Esophagus squamous epithelium (tissue), 5 donors: ENCODE measurements at places on chromosomes 2 and 18. TPM values are rescaled to one million over a fixed set of nuclear protein-coding genes. Genes with fewer than 3 reads are reported as not detected.

GRCh38 chr2:174158003-174158402 is 90.3 kb downstream of the OLA1 start:
- H3K27ac ChIP-seq, result no peak overlapping the region
- no peaks in the 10 kb centered on the region for H3K4me1 ChIP-seq
- H3K36me3 ChIP-seq, result no peaks in the 10 kb centered on the region
- no peaks in the 10 kb centered on the region for H3K27me3 ChIP-seq
- no peak for DNase-seq

DNA sequence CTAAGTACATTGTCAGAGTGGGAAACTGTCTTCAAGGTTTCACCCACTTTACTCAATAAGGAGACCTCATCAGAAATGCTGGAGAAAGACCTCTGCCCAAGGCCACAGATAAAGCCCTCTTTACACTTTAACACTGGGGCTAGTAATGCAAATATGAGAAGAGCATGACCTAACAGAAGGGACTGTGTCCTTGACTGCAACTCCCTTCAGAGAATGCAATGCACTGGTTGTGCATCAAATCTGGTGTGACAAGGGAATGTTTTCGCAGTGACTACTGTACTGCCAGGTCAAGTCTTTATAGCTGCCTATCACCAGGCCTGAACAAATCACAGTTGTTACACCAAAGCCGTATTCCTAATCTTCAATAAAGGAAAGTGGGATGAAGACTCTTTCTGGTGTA is 28.6 kb downstream of the CDH19 start:
- DNase-seq, result no peak
- H3K36me3 ChIP-seq, result no peaks in the 10 kb centered on the region
- no peaks in the 10 kb centered on the region for H3K27me3 ChIP-seq
- no peaks in the 10 kb centered on the region for H3K4me1 ChIP-seq

DNA sequence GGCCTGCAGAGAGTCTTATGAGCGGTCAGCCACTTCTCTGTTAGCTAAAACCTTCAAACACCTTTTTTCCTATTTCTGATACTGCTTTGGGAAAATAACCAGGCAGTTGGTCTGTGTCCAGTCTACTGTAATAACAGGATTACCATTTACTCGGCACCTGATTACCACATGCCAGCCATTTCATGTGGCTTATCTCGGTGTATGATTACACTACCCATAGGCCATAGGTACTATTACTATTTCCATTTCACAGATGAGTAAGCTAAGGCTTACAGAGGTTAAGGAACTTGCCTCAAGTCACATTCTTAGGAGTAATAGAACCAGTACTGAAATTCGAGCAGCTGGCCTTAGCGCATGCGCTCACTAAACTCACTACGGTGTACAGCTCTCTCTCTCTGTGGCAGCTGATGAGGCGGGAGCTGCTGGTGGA is 147.2 kb upstream of the L3MBTL4 start:
- no peak overlapping the region for H3K27ac ChIP-seq
- no peak for DNase-seq
- H3K36me3 ChIP-seq, result no peaks in the 10 kb centered on the region

DNA sequence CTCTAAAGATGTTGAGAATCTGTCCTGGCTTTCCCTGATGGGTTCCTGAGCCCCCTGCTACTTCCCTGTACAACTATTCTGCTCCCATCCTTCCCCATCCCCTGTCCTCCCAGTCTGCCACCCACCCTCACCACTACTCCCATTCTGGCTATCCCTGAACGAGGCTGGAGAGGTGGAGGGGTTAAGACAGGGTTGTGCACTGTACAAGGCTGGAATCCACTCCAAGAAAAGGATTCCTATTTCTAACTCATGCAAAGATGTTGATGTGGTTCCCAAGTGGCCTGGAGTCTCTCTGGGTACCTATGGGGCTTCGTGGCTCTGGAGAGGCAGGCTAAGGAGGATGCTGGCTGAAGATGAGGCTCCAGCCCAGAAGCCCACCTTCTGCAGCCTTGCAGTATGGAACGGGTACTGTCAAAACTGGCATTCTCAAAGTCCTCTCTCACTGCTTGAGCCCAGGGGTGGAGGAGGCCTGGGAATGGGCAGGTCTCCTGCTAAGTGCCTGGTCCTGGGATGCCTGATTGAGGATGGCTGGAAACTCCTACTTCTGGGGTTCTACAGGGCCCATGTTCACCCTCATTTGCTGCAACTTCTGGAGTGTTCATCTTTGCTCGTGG is 1.3 kb upstream of the FEV start:
- H3K4me1 ChIP-seq, result peaks cover 22% of the 10 kb centered on the region
- H3K27ac ChIP-seq, result no peak overlapping the region
- H3K27me3 ChIP-seq, result peaks cover 80% of the 10 kb centered on the region
- no peaks in the 10 kb centered on the region for H3K36me3 ChIP-seq

DNA sequence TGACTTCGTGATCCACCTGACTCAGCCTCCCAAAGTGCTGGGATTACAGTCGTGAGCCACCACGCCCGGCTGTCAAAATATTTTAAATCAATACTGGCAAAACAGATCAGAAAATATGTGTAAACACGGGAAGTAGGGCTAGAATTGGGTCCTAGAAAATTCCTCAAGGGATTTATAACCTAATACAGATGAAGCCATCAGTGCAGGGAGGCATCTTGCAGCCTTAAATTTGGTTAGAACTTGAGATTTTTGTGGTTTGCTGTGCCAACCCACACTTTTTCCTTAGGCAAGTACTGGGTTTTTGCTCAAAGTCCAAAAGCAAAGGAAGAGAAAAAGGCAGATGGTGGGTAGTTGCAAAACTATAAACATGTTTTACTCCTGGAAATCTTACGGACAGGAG is 33.7 kb upstream of the NFE2L2 start:
- no peaks in the 10 kb centered on the region for H3K27me3 ChIP-seq
- no peak for DNase-seq
- H3K4me3 ChIP-seq, result no peak overlapping the region
- H3K36me3 ChIP-seq, result no peaks in the 10 kb centered on the region
- peaks cover 8% of the 10 kb centered on the region for H3K4me1 ChIP-seq

DNA sequence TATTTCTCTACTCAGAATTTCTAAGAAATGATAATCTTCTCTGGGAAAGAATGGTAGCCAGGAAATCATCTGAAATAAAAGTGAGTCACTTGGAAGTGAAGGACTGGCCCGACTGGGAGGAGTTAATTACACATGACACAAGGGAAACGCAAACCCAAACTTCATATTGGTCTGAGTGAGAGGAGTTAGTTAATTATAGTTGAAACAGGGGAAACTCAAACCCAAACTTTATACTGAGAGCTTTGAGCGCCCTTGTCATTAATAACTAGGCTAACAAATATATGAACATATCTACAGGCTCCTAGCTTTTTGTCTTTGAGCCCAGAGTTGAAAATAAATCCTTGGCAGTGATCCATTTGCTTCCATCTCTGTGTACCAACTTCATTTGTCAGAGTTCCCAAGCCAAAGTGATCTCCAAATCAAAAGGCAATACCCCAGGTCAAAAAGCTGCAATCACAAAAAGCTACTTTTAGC is 187.8 kb upstream of the COL3A1 start:
- DNase-seq, result no peak
- peak overlapping the region; percentile 3 for H3K4me3 ChIP-seq

GRCh38 chr2:5691985-5692529 is at the start of gene SOX11:
SOX11 (plus strand) TSS chr2:5692384; CDS start chr2:5692722, 338 bp downstream.
- H3K4me1 ChIP-seq, result peaks cover 50% of the 10 kb centered on the region
- no peaks in the 10 kb centered on the region for H3K36me3 ChIP-seq
- H3K27ac ChIP-seq, result no peak within 1 kb of the TSS
- no peak for DNase-seq
- H3K27me3 ChIP-seq, result peaks cover 41% of the 10 kb centered on the region

- H3K4me1 ChIP-seq, result no peaks in the 10 kb centered on the region
- H3K27me3 ChIP-seq, result no peaks in the 10 kb centered on the region
- H3K36me3 ChIP-seq, result no peaks in the 10 kb centered on the region
- H3K27ac ChIP-seq, result no peak overlapping the region
- no peak for DNase-seq
- no peak overlapping the region for H3K4me3 ChIP-seq
Observed at GRCh38 chr18:54806526-54806925, 21.8 kb upstream of the RAB27B start.

GRCh38 chr2:170770008-170770605 is at the start of gene ERICH2:
ERICH2 (plus strand) TSS chr2:170770378; CDS start chr2:170770682, 304 bp downstream.
- no peak for DNase-seq
- no peaks in the 10 kb centered on the region for H3K36me3 ChIP-seq
- no peaks in the 10 kb centered on the region for H3K27me3 ChIP-seq
- peak within 1 kb of the TSS; percentile 34 for H3K4me3 ChIP-seq

DNA sequence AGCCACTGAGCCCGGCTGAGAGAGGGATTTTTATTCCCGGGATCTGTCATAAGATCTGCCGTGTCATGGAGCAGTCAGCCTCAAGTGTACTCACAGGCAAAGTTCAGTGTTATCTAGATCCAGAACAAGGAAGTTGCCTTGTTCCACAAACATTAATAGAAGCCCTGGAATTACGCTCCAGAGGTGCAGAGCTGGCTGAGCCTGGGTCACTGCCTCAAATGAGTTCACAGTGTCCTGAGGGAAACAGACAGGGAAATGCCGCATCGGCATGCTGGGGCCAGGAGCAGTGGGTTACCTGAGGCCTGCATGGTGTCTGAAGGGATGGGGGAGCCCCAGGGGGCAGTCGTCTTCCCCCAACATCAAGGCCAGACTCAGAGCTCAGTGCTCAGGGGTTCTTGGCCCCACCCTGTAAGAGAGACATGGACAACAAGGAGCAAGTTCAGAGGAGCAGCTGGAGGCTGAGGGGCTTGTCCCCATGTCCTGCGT is 42.7 kb upstream of the ODC1 start:
- H3K27me3 ChIP-seq, result peaks cover 64% of the 10 kb centered on the region
- no peak for DNase-seq
- no peak overlapping the region for H3K4me3 ChIP-seq
- H3K36me3 ChIP-seq, result no peaks in the 10 kb centered on the region

DNA sequence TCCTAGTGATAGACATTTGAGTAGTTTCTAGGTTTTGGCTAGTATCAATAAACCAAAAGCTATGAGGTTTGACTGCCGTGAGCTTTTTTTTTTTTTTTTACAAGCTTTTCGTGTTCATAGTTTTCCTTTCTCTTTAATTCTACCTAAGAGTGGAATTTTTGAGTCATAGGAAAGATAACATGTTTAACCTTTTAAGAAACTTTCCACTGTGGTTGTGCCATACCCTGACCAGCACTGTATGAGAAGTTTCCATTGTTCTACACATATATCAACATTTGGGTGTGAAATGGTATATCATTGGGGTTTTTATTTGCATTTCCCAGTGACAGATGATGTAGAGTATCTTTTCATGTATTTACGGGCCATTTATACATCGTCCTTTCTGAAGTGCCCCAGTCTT is 31.7 kb downstream of the UBE2F start:
- no peaks in the 10 kb centered on the region for H3K36me3 ChIP-seq
- no peaks in the 10 kb centered on the region for H3K4me1 ChIP-seq
- no peak overlapping the region for H3K4me3 ChIP-seq
- DNase-seq, result no peak
- no peak overlapping the region for H3K27ac ChIP-seq
- no peaks in the 10 kb centered on the region for H3K27me3 ChIP-seq

- H3K4me3 ChIP-seq, result no peak overlapping the region
- no peak for DNase-seq
- no peaks in the 10 kb centered on the region for H3K27me3 ChIP-seq
- H3K4me1 ChIP-seq, result no peaks in the 10 kb centered on the region
Observed at GRCh38 chr2:240179941-240180666, 39.6 kb upstream of the OTOS start.

DNA sequence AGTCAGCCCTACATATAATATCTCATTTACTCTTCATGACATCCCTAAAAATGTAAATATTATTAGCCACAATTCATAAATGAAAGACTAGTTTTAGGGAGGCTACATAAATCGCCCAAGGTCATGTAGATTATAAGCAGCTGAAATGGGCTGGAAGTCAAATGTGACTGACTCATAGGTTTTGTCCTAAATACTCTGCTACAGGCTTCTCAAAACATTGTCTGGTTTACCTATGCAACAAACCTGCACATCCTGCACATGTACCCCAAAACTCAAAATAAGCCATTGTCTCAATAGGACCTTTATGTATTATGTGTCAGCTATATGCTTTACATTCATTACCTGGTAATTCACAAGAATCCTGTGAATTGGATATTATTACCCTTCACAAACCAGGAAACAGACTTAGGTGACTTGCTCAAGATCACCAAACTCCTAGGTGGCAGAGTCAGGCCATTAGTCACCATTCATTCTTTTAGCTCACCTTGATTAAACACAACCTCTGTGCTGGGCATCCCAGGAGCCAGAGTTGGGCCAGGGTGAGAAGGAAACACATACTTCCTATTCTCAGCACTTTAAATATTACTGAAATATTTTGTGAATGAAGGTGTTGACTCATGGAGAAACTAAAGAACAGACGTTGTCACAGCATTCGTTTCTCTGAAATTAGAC is 69.4 kb upstream of the CPO start:
- H3K27ac ChIP-seq, result no peak overlapping the region
- H3K36me3 ChIP-seq, result no peaks in the 10 kb centered on the region
- H3K27me3 ChIP-seq, result no peaks in the 10 kb centered on the region
- H3K4me1 ChIP-seq, result no peaks in the 10 kb centered on the region

DNA sequence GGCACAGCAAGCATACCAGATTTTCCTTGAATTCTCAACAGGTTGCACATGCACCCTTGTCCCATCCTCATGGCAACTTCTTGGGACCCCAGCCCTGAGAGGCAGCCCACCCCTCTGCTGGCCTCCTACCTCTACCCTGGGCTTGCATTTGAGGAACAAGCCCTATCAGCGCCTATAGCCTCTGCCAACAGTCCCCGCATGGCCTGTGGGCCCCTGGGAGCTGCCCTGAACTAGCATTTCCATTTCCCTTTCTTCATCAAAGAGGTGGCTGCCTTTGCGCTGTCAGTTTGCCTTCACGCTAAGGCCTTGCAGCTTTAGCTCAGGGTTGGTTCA is 5.4 kb upstream of the ZAP70 start:
- no peaks in the 10 kb centered on the region for H3K4me1 ChIP-seq
- no peaks in the 10 kb centered on the region for H3K27me3 ChIP-seq
- H3K4me3 ChIP-seq, result no peak overlapping the region
- no peaks in the 10 kb centered on the region for H3K36me3 ChIP-seq
- no peak for DNase-seq

DNA sequence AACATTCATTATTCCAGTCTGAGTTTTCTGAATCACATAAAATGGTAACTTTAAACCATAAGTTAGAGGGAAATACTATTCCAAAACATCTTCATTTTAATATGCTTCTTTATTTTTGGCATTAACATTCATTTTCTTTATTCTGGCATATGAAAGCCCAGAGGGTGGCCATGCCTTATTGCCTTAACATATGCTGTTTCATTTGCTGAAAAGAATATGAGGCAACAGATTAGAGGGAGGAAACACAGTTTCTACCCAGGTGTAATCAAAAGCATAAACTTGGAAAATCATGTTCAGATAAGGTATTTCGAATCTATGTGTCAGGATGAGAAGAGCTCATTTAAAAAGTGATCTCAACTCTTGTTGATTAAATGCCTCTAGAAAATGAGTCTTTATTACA is 379.9 kb upstream of the DSEL start:
- no peaks in the 10 kb centered on the region for H3K4me1 ChIP-seq
- H3K27ac ChIP-seq, result no peak overlapping the region
- no peak overlapping the region for H3K4me3 ChIP-seq

FLACC1 gene
- total RNA-seq, result 0.56 TPM

NYAP2 gene
- total RNA-seq, result 0.18 TPM

POLR1B gene
- 18.5 TPM for total RNA-seq

CFC1 gene
- total RNA-seq, result not detected

SULT1C2 gene
- total RNA-seq, result not detected

TBR1 gene
- not detected for total RNA-seq

DCC gene
- 0.06 TPM for total RNA-seq

CAPN14 gene
- total RNA-seq, result 316 TPM

TDRD15 gene
- 0.34 TPM for total RNA-seq
